ENCODE measurements at places on chromosomes 1 and 21.
A peak's percentile ranks its signal among the peaks of the same experiment; 100 is the strongest.

GRCh38 chr21:36806103-36806502 lies 107.2 kb downstream of the SIM2 start:
- DNase-seq = no peak

GRCh38 chr1:43913051-43913501 lies 20.5 kb upstream of the ARTN start:
- no peak for DNase-seq

DNA sequence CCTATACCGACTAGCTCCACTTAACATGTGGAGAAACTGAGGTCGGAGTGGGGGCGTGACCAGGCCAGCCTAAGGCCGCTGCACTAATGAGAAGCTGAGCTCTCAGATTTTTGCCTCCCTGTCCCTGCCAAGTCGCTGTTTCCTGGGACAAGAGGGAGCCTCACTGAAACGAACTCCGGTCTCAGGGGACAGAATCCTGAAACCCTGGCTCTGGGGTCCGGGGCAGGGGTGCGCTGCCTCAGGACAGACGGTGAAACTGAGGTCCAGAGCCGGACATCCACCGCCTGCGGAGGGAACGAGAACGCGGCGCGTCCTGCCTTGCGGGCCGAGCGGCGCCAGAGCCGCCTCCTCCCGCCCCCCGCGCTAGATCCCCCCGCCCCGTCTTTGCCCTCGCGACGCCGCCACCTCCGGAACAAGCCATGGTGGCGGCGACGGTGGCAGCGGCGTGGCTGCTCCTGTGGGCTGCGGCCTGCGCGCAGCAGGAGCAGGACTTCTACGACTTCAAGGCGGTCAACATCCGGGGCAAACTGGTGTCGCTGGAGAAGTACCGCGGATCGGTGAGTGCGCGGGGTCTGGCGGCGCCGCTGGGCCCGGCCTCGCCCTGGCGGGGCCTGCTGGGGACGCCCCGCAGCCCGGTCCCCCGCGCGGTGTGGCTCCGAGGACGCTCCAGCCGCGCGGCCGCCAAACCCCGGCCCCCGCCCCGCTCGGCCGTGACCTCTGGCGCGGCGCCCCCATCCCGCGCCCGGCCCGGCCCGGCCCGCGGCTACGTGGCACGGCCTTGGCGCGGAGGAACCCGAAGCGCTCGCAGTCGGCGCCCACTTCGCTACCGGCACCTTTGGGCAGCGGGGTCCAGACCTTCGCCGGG lies at the start of gene GPX7:
GPX7 (plus strand) TSS at position 381 of the 865 bp plus-strand sequence; CDS start at position 420, 39 bp downstream.
- DNase-seq = no peak

GRCh38 chr1:39102537-39103327 lies 76.6 kb downstream of the NDUFS5 start:
- no peak for DNase-seq

GRCh38 chr21:27315373-27315772 lies 348.5 kb upstream of the ADAMTS5 start:
- DNase-seq = no peak

DNA sequence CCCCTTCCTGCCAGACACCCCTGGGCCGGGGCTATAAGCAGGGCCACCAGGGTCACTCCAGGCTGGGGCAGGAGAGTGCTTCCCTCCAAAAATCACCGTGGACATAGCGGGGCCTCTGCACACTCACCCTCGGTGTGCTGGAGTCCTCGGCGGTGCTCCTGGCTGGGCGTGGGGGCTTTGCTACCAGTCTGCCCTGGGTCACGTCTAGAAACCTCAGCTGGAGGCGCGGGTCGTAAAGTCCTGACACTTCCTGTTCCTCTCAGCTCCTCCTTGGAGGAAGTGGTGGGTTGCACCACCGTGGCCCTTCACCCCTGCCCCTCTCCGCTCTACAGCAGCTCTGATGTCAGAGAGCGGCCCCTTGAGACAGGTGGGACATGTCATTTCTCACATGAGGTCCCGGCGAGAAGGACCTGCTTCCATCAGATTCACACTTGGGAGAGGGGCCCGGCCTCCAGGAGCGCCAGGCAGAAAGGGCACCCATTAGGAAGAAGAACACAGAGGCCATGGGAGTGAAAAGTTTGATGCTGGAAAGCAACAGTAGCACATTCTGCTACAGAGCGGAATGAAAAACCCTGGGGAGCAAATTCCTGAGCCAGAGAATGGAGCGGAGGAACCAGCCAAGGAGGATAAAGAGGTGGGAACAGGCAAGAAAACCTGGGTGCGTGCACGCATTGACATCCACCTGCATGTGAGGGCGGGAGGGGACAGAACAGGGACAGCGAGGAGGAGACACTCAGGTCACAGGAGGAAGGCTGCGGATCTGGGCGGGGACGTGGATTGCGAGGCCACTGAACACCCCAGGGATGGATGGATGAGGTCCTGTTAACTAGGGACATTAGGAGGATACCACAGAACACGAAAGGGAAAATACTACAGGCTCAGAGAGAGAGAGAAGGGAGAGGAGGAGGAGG lies at the start of gene ITGB2:
ITGB2 (minus strand) TSS at position 206 of the 911 bp plus-strand sequence. CDS start 10,117 bp downstream, outside the sequence.
- DNase-seq = no peak

DNA sequence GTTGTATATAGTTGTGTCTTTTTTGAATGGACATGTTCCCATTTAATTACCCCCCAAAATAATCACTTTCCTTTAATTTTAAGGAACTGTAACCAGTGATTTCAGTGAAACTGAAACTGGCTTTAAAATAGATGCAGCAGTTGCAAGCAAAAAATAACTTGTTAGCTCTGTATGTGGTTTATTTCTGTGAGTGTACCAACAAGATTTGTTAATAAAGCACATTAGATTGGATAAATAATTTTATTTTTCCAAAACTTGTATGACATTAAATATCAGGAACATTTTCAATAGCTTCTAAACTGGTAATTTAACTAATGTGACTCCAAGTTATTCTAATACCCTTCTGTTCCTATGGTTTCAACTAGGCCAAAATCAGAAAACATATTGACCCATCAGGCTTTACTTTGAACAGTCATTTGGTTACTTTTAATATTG lies 184.3 kb upstream of the CACYBP start:
- DNase-seq = no peak

DNA sequence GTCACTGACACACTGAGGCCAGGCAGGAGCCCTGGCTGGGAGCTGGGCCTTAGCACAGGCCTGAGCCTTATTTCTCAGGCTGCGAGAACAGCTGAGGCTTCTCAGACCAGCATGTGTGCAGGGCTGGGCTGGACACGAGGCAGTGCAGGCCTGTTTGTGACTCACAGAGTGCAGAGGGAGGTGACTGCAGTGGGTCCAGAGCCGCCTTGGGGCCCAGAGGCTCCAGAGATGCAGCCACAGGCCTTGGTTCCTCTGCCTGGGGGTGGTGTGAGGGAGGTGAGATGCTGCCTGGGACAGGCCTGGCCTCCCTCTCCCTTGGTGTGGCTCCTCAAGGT lies 61.2 kb upstream of the ETV3 start:
- no peak for DNase-seq

DNA sequence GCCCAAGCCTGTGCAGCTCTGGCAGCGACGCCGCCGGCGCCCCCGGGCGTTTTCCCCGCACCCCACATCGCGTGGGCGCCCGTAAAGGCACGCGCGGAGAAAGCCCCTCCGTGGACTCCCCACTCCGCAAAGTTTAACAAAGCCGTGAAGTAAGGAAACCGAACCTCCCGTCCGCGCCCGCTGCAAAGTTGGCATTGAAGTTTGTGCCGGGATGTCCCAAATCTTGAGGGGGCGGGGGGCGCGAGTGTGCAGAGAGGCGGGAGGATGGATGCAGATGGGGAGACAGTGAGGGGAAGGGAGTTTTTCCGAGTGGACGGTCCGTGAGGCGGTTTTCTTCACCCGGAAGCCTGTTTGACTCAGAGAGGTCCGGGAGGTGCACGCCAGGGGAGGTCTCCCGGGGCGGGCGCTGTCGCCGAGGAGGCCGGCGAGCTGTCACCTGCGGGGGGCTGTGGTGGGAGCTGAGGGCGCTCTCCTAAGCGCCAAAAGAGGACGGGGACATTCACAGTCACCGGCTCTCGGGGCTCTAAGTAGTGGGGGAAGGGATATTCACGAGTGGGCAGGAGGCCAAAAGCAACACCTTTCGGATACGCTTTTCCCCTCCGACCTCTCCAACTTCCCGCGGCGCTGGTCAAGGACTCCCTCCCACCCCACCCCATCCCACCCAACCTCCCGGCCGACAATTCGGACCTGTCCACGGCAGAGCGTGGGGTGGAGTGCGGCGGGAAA lies 1.3 kb downstream of the WLS start:
- DNase-seq = no peak

- DNase-seq = peak; percentile 49
These were observed 382 bp downstream of the GPBP1L1 start for GRCh38 chr1:45686015-45686287.

GRCh38 chr1:55015123-55015522 lies 16.4 kb downstream of the BSND start:
- DNase-seq = no peak

DNA sequence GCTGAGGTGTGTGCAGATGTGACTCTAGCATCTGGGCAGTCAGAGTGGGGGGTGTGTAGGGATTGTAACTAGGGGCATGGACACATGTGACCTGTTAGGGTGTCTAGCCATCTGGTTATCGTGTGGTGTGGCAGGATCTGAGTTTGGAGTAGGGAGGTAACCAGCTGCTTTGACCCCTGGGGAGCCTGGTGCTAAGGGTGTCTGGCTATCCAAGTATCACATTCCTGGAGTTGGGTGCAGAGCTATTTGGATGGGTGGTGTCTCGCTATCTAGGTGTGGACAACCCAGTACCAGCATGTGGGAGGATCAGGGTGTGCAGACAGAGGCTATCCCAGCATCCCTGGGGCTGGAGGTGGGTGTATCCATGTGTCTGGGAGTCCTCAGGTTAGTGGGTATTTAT lies 4.7 kb downstream of the PTPRU start:
- DNase-seq = no peak

DNA sequence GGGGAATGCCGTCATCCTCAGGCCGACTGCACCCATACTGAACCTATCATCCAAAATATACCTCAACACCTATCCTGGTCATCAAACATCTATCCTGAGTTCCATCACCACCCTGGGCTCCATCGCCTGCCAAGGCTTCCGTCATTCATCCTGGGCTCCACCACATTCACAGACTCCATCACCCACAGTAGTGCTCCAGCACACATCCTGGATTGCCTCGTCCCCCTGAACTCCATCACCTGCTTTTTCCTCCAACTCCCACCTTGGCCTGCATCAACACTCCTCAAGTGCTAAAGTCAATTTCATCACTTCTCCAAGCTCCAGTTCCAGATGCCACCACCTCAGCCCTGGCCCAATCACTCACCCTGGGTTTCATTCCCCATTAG lies 7.8 kb downstream of the MAP3K6 start:
- DNase-seq = no peak

DNA sequence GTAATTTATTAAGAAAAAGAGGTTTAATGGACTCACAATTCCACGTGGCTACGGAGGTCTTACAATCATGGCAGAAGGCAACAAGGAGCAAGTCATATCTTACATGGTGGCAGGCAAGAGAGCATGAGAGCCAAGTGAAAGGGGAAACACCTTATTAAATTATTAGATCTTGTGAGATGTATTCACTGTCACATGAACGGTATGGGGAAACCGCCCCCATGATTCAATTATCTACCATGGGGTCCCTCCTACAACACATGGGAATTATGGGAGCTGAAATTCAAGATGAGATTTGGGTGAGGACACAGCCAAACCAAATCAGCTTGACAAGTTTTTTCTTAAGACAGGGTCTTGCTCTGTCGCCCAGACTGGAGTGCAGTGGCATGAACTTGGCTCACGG lies 14.3 kb downstream of the DAP3 start:
- no peak for DNase-seq

- DNase-seq = no peak
These were observed 54.2 kb upstream of the DNAJC6 start for GRCh38 chr1:65255035-65255655.

DNA sequence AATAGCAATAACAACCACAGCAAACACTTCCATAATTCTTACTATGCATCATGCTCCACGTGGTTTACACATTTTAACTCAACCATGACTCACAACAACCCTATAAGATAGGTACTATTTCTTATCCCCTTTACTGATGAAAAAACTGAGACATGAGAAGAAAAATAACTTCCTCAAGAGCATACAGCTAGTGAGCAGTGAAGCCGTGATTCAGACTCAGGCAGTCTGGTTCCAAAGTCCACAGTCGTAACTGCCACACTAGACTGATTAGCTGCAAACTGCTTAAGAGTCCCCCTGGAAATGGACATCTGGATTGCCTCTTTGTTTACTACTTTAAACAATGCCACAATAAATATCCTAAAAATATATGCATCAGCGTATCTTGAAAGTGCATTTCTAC lies 55.7 kb downstream of the PLD5 start:
- DNase-seq = no peak

GRCh38 chr1:159492575-159493323 lies 43.1 kb downstream of the OR10J5 start:
- DNase-seq = no peak

- peak; percentile 66 for DNase-seq
These were observed at the start of gene LRRC47 for GRCh38 chr1:3796215-3797061. LRRC47 (minus strand) TSS chr1:3796498; CDS start chr1:3796476, 22 bp downstream.

GRCh38 chr1:22349362-22350043 lies 102.1 kb upstream of the ZBTB40 start:
- DNase-seq = no peak

- no peak for DNase-seq
These were observed 841 bp downstream of the SNX27 start for GRCh38 chr1:151612501-151613281.

GRCh38 chr1:93206567-93206954 lies 26.0 kb downstream of the CCDC18 start:
- DNase-seq = no peak

DNA sequence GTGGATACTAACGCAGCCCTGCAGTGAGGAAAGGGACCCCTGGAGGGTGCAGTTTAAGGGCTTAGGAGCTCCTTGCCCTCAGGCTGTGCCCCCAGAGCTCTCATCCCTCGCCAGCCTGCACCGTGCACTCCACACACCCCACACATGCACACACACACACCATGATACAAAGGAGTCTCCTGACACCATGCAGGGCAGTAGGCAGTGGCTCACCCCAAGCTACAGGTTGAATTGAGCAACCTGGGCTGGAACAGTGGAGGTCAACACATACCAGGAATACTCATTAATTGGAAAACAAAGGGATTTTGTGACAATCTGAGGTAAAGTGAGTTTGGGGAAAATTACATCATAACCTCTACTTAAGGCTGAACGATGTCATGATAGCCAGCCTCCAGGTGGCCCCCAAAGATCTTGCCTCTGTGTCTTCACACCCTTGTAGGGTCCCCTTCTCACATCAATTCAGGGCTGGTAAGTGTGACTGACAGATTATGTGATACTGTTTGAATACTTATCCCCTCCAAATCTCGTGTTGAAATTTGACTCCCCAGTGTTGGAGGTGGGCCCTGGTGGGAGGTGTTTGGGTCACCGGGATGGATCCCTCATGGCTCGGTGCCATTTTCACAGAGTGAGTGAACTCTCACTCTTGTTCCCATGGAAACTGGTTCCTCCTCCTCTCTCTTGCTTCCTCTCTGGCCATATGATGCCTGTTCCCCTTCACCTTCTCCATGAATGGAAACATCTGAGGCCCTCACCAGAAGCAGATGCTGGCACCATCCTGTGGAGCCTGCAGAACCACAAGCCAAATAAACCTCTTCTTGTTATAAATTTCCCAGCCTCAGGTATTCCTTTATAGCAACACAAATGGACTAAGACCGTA lies 111.0 kb upstream of the RAB4A start:
- no peak for DNase-seq
